ENCODE measurements at places on chromosomes 5 and 9.
A peak's percentile ranks its signal among the peaks of the same experiment; 100 is the strongest.

DNA sequence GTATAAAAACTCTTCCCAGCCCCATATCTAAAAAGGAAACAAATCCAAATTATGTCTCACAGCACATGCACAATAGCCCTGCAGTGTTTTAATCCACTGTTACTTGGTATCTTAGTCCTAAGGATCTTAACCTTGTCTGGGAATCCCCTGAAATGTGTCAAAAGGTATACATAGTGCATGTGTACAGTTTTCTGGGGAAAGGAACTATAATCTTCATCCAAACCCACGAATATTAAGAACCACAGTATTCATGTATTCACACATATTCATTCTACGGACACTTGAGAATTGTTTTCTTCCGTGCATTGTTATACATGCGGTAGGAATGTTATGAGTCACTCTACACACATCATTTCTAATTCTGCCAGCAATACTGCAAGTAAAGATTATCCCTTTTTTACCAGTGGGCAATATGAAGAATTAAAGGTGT, 47.8 kb upstream of the SNX2 start:
- DNase-seq, result no peak

DNA sequence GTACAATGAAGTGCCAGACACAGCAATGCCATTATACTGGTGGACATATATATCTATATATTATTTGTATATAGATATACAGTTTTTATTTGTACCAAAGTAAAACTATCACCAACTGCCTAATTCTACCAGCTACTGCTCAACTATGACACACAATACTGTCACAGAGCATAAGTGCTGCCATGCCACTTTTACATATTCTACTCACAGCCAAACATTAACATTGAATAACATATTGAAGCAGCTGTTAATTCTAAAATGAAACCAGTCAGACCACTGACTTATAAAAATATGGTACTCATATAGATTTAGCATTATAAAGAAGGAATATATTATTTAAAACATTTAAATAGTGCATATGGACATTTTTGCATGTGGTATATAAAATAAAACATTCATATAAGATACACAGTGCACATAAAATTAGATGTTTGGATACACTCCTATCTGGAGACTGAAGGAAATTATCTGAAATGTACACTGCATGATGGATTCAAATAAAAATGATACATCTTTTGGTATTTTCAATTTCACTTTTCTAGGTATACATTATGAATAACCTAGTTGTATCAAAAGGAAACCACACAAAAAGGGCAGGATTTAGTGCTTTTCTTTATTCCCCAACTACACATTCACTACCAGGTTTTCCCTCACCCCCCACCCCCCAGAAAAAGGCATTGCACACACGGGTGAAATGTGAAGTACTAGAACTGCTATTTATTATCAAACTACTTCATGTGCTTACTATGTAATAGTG, 48.9 kb downstream of the PKD2L2 start:
- DNase-seq, result no peak

DNA sequence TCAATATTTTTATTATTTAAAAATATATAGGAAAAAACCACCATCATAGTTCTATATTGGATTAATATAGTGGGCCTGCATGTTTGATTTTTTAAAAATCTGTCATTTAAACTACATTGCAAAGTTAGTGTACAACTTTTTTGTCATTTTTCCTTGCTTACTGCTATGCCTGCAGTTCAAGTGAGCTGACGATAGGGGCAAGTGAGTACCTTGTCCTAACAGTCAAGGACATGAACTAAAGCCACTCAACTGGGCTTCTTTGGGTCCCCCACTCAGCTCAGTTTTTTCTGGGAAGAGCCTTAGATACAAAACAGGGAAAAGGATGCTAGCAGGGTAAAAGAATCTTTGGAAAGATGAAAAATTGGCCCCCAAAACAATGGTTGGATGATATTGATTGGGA, 269.9 kb downstream of the MAN2A1 start:
- no peak for DNase-seq

- DNase-seq, result no peak
Observed at GRCh38 chr9:130995086-130996011, 13.6 kb upstream of the LAMC3 start.

DNA sequence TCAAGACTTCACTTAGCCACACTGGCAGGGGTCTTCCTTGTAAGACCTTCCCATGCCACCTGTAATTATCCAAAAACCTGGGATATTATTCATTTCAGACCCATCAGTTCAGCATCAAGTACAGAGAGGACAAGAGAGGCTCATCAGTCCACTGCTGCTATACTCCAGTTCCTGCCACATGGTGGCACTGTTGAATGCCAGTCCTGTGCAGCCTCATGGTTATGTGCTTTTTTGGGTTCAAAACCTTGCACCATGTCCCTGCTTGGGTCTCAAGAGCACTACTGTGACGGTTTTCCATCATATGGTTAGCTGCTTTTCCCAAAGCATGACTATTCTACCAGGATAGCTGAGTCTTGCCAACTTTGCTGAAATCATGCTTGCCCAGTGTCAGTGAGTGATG, 8.5 kb downstream of the PTGS1 start:
- no peak for DNase-seq

GRCh38 chr9:93057703-93058354, 672 bp upstream of the SUSD3 start:
- DNase-seq, result no peak

- no peak for DNase-seq
Observed at GRCh38 chr9:130990978-130991777, 17.8 kb upstream of the LAMC3 start.

DNA sequence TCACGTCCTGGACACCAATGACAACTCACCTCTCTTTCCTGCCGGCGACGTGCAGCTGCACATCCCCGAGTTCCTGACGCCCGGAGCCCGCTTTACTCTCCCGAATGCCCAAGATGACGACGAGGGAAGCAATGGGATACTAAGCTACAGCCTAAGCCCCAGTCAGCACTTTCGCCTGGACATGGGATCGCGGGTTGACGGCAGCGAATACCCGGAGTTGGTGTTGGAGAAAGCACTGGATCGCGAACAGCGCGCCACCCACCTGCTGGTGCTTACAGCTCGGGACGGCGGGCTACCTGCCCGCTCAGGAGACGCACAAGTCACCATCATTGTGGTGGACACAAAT, 1.1 kb downstream of the PCDHAC1 start:
- no peak for DNase-seq

- peak; percentile 28 for DNase-seq
Observed at GRCh38 chr9:35267710-35268109, 105.9 kb downstream of the UNC13B start.

DNA sequence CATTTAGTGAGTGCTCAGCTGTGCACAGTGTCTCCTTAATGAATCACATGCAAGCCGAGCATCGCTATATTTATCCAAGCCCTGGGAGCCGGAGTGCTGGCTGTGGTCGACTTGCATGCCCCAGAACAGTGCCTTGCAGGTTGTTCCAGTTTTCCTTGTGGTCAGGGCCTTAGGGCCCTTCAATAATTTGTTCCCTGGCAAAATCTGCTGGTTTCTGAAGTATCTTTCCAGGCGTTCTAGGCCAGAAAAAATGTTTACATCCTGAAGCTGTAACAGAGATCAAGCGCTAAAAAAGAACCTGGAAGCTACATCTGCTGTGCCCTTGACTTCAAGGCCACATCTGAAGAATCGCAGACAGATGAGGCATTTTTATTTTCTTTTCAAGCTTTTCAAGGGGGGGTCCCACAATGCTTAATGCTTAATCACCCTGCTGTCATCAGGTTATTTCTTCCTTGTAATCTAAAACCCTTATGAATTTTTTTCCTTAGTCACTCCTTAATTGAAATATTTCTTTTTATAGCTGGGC, 105.8 kb downstream of the DOCK2 start:
- no peak for DNase-seq

GRCh38 chr9:73118286-73118685, 33.4 kb upstream of the ANXA1 start:
- no peak for DNase-seq

DNA sequence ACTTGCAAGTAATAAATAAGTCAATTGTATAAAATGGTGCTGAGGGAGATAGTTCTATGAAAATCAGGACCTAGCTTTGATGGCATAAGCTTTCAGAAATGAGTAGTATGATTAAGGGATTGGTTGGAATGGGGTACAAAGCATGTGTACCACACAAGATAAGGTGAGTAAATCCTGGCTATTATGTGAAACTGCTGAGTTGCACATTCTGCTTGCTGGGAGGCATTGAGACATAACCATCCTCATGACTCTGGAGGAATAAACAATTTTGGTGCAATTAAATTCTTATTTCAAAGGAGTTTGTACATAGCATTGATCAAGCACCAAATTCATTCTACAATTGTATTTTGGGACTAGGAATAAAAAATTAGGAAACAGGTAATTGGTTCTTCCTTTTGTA, 755.2 kb upstream of the ACO1 start:
- DNase-seq, result no peak

DNA sequence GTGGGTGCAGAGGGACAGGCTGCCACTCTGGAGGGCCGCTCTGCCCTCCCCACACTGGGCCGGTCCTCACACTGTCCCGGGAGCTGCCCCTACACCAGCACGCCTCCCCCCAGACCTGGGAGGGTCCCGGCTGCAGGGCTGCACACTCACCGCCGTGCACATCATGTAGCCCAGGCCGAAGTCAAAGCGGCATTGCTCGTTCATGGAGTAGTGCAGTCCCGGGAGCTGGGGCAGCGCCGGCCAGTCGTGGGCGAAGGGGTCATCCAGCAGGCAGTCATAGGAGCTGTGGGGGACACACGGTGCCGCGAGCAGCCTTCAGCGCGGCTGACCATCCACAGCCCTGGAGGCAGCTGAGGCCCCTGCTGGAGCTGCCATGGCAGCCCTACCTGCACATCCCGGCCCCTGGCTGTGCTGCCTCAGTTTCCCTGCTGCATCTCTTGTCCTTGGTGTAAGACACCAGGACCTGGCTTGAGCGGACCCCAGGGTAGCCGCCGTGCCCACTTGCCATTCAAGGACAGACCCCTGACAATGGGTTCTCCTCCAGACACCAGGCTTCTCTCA, 93.2 kb downstream of the ZNF354C start:
- DNase-seq, result no peak

DNA sequence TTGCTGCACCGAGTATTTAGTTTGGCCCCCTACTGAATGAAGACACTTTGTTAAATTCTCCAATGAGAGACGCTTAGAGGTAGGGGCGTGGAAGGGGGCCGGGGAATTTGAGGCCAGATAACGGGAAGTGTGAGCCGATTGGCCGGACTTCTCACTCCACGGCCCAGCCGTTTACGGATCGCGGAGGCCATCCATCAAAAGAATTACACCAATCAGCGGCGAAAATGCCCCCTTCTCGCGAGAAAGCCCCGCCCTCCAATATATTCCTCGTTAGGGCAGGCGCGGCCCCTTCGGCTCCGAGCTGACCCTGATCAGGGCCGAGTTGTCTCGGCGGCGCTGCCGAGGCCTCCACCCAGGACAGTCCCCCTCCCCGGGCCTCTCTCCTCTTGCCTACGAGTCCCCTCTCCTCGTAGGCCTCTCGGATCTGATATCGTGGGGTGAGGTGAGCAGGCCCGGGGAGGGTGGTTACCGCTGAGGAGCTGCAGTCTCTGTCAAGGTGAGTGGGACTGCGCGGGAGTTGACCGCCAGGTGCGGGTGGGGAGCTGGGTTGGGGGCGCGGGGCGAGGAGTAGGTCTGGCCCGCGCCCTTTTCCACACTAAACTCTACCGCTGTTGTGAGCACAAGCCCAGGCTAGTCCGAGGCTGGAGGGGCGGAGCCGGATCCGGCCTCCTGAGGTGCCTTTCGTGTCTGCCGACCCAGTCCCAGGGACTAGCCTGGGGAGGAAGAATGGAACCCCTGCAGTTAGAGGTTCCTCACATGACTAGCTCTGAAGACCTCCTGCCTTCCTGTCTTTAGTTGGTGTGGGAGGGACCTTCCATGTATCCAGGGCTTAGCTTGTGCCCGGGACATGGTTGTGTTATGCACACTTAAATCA, at the start of gene CCNG1:
Gene CCNG1, plus strand, starts transcription at position 287 of the 874 bp plus-strand sequence. CDS start 1,662 bp downstream, outside the sequence.
- DNase-seq, result peak; percentile 98

- peak; percentile 40 for DNase-seq
Observed at GRCh38 chr9:114371973-114372917, 15.5 kb downstream of the AKNA start.

DNA sequence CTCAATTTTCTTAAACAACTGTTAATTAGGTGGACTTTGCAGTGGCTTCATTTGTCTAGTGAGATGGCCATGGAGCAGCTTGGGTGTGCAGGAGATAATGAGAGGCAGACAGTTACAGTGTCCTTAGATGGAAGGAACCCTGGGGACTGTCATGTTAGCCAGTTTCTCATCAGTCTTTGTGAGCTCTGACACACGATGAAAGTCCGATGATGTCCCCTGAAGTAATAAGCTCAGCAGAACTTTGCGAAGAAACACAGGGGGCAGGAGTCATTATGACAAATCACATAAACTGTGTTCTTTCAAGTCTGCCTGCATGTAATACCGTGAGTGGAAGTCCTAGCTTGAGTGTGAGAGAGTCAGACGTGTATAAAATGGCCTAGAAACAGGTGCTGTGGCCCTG, 201.8 kb downstream of the DRD1 start:
- DNase-seq, result no peak

- peak; percentile 39 for DNase-seq
Observed at GRCh38 chr5:170307575-170308465, 10.2 kb upstream of the LCP2 start.

GRCh38 chr9:9913276-9913832, 699.4 kb downstream of the PTPRD start:
- peak; percentile 19 for DNase-seq

- no peak for DNase-seq
Observed at GRCh38 chr5:145223582-145223981, 611.6 kb downstream of the PRELID2 start.

DNA sequence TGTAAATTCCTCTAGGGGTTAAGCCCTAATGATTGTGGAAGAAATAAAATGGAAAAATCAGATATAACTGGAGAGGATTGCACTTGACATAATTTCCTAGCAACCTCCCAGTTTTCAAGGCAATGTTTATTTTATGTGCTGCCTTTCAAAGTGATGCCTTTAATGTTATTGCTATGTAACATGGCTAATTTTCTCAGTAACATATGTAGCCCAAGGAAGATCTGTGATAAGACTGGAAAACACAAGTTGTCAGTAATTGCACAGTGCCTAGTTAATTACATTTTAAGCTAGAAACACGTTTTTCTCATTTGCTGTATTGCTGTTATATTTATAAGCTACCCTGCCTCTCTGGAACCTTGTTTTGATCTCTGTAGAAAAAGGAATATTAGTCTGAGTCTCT, 49.2 kb upstream of the KCNN2 start:
- DNase-seq, result no peak
